ENCODE measurements at places on chromosomes 4 and X.
A peak's percentile ranks its signal among the peaks of the same experiment; 100 is the strongest.

DNA sequence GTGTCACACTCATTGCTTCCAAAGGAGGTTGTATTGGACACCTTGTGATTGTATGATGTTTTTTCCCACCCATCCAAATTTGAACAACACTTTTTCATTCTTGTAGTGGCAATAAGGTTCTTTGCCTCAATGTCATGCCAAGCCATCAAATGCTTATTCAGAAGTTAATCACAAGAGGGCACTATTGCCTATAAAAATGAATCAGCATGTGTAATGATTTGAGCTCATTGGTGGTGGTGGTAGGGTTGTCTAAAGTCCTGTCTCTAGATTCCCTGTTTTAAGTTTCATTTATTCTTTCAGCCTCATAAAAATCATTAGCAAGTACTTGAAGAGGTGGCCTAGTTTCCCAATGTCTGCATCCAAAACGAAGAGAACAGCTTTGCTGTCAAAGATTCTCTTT lies 37.0 kb downstream of the IRS4 start:
- peak; percentile 15 for DNase-seq

DNA sequence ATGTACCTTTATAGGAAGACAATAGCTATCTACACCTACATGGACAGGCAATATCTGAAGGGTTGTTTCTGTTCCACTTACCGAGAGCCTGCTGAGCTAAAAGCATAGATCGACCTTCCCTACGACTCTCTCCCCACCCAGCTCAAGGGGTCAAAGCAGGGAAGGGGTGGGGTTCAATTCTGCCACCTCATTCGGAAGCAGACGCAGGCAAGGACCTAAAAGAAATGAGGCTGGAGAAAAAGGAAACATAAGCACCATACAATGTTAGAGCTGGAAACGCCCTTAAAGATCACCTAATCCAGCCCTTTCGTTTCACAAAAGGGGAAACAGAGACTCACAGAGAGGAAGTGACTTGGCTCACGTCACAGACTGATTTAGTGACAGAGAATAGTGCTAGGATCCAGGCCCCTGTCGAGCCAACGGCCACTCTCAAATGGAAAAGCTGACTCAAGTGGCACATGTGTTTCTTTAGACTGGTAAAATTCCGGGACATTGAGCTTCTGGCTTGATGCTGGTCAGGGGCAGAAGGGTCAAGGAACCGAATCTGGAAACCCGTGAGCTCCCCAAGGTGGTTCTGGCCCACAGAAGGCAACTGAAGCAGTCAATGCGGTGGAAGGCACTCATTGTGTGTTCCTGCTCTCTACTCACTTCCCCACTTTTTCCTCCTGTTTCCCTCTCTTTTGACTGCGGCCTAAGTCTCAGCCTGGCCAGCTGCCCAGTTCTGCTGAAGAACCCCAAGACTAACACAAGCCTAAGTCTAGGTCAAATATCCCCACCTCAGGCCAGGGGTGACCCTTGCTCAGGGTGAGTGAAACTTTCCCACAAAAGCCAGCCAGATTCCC lies 7.5 kb downstream of the SEPTIN6 start:
- DNase-seq: no peak

GRCh38 chr4:40334591-40335524 lies at the start of gene CHRNA9:
TSS of gene CHRNA9 (plus strand) at chr4:40335333. CDS start at chr4:40335468, 135 bp downstream.
- no peak for DNase-seq

- no peak for DNase-seq
Observed at GRCh38 chr4:90816754-90817153, 689.6 kb downstream of the CCSER1 start.

GRCh38 chr4:8200302-8200975 lies 1.3 kb downstream of the SH3TC1 start:
- peak; percentile 71 for DNase-seq

DNA sequence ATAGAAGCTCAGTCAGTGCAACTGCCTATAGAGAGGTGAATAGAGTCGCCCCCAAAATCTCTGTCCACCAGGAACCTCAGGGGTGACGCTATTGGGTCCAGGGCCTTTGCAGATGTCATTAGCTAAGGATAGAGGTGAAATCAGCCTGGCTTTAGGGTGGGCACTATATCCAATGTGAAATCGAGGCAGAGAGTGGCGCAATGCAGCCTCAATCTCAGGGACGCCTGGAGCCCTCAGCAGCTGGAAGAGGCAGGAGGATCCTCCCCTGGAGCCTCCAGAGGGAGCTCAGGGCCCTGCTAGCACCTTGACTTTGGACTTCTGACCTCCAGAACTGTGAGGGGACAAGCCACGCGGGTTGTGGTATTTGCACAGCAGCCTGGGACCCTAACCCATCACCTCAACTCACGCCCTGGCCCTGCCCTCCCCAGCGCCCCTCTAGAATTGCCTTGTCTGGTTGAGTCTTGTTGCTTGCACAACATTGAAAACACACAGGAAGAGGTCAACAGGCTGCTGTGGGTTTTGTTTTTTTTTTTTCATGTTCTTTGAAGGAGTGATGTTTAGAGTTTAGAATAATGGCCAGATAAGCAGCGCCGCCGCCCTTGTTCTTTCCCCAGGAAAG lies 89.4 kb upstream of the PSAPL1 start:
- no peak for DNase-seq

GRCh38 chrX:45849261-45849862 lies 648.7 kb upstream of the DIPK2B start:
- peak; percentile 88 for DNase-seq

GRCh38 chrX:87392369-87392768 lies 125.2 kb upstream of the KLHL4 start:
- DNase-seq: no peak

DNA sequence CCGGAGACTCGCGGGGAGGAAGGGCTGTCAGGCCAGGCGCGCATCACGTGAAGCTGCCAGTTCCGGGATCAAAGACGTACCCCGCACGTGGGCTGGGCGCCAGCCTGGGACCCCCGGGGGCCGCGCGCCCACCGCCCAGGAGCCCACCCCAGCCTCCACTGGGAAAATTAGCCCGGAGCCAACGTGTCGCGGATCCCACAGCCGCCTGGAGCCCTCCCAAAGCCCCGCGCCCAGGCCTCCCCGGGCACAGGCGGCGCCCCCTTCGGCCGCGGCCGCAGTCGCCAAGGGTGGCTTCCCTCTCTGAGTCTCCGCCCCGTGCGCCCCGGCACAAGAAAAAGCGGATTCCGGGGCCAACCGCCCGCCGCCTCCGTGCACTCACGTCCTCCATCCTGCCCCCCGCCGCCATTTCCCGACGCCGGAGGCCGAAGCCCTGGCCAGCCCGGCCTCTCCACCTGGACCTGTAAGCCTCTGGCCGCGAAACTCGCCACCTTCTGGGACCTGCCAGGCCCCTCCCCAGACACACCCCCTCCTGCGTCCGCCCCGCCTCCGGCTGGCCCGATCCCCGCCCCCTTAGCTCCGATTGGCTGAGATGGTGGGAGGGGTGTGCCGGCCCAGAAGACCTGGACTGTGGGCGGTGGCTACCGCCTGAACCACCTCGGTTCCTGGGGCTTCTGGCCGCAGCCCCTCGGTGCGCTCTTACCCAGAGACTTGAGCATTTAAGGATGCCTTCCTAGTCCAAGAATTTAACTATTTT lies at the start of gene TMEM192:
Gene TMEM192, minus strand, starts transcription at position 493 of the 754 bp plus-strand sequence. Its CDS starts 87 bp downstream, at position 406.
- peak; percentile 93 for DNase-seq

GRCh38 chr4:150127757-150128156 lies 49.5 kb downstream of the DCLK2 start:
- no peak for DNase-seq

DNA sequence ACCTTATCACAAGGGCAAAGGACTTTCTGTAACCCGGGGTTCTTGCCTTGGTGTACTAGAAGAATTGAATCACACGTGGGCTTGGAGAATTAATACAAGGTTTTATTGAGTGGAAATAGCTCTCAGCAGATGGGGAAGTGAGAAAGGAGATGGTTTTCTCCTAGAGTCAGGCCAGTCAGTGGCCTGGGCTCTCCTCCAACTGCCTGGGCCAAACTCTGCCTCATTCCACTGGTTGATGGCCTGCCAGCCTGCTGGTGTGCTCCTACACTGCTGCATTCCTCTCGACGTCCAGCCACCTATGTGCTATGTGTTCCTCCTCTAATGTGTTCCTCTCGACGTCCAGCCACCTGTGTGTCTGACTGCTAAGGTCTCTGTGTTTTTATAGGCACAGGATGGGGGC lies 35.3 kb upstream of the SPIN2A start:
- no peak for DNase-seq

DNA sequence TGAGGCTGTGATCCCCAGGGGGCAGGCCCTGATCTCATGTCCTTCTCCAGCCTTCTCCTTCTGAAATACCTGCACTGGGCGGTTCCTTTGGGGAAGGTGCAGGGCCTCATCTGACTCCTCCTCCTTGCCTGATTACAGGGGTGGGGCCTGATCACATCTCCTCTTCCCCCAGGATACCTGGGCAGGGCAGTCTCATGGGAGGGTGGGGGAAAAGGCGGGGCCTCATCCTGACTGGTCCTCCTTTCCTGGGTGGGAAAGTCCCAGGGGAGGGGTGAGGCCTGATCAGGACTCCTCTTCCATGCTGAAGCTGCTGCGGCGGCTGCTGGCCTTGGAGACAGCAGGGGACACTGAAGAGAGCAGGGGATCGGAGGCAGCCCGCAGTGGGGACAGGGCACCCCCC lies 13.3 kb downstream of the TFE3 start:
- no peak for DNase-seq

DNA sequence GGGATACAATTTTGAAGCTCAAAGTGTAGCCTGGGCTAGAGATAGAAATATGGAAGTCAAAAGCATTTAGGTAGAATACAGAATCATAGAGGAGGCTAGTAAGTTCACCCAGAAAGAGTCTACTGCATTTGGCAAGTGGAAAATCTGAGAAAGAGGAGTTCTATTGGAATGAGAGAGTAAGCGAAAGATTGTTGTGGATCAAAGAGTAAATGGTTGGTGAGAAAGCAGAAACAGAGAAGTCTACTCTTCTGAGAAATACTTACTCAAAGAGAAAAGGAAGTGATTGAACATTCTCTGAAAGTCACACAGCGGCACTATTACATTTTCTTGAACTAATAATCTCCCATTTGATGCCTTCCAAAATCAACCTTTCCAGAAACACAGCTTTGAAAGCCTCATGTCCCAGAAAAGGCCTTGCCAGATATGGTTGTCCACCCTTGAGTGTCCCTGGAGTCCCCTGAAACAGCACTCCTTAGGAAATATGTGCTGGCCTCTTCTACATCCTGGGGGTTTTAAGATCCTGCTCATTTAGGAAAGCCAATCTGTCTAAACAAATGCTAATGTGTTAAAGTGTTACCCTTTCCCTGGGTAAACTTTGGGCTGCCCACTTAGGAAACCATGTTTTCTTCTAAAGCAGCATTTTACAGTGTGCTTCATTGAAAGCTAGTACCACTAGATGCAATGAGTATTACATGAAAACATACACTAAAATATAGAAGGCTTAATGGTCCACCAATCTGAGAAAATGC lies 132.6 kb downstream of the INPP4B start:
- no peak for DNase-seq

- DNase-seq: no peak
Observed at GRCh38 chr4:2339458-2340271, 77.8 kb upstream of the MXD4 start.

GRCh38 chrX:53319614-53320542 lies 38.5 kb upstream of the IQSEC2 start:
- DNase-seq: no peak
